Hepatic stellate cell (primary cell): ENCODE measurements at places on chromosomes 11 and 22.

- no peak for DNase-seq
These were observed 4.2 kb downstream of the MRGPRD start for GRCh38 chr11:68976563-68976962.

- no peak for DNase-seq
These were observed 62.9 kb downstream of the RCN1 start for GRCh38 chr11:32153747-32154146.

GRCh38 chr11:46175401-46176002 lies 54.2 kb upstream of the PHF21A start:
- no peak for DNase-seq

DNA sequence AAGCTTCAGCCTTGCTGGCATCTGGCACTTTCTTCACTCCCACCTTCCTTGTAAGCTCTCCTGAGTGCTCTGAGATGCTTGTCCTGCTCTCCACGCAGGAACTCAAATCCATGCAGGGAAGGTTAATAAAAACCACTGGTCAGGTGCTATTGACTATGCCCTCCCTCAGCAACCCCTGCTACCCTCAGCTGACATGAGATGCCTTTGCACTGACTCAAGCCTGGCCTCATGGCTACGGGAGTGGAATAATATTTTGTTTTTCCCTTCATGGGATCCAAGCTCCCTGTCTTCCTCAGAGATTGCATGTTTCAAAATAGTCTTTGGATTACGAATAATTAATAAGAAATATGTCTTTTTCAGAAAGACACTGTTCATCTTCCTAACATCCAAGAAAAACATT lies 31.7 kb upstream of the ABCC8 start:
- peak; percentile 78 for DNase-seq

- DNase-seq: no peak
These were observed 341.6 kb downstream of the MN1 start for GRCh38 chr22:27459999-27460398.

- DNase-seq: no peak
These were observed 10.7 kb downstream of the SDF2L1 start for GRCh38 chr22:21652547-21653545.

DNA sequence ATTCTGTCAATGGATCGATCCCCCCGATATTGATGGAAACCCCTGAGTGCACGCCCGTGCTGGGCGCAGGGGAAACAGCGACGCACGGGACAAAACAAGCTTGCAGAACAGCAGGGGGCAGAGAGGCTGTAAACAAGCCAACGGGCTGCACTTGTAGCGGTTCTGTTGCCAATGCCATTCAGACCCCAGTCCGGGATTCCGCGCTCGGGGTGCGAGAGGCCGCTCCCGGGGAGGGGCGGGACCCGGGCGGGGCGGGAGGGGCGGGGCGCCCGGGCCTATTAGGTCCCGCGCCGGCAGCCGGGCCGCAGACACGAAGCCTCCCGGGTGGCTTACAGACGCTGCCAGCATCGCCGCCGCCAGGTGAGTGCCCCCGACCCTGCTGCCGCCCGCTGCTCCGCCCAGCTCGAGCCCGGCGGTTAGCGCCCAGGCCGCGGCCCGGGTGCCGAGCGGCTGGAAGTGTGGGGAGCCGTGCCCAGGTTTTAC lies at the start of gene BIK:
TSS of gene BIK (plus strand) at position 307 of the 483 bp plus-strand sequence. CDS start 13,273 bp downstream, outside the sequence.
- DNase-seq: no peak

GRCh38 chr11:64845129-64845775 lies 799 bp upstream of the CDC42BPG start:
- no peak for DNase-seq

DNA sequence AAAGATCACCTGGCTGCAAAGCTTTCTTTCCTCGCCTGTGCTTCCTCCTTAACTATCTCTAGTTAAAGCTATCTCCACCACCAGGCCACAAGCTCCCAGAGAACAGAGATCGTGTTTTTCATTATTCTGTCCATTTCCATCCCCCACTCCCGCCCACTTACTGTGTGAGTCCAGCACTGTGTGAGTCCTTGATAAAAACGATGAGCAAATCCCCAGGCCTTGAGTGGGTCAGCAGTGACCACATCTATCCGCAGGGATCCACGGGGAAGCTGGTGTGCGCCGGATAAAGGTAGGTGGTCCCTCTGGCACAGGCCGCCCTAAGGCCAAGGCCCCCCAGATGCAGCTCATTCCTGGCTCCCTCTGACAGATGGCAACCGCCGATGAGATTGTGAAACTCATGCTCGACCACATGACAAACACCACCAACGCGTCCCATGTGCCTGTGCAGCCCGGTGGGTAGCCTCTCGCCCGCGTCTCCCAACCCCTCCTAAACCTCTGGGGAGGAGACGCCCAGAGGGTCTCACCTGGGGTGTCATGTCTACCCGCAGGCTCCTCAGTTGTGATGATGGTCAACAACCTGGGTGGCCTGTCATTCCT lies 9.3 kb downstream of the TKFC start:
- no peak for DNase-seq

DNA sequence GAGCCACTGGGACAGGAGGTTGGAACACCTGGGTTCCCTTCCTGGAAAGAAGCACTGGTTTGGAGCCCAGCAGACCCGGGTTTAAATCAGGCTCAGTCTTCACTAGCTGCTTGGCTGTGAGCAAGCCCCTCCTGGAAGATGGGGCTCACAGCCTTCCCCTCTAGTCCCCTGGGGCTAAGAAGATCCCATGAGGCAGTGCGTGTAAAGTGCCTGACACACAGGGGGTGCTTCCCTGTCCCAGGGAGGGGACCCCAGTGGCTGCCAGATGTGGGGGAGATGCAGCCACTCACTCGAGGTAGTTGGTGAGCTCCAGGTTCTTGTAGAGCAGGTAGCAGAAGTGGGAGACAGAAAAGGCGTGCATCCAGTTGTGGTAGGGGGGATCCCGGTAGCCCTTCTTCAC lies 93.2 kb downstream of the PDE2A start:
- no peak for DNase-seq

GRCh38 chr11:2725368-2726300 lies 25.8 kb upstream of the KCNQ1OT1 start:
- DNase-seq: no peak

DNA sequence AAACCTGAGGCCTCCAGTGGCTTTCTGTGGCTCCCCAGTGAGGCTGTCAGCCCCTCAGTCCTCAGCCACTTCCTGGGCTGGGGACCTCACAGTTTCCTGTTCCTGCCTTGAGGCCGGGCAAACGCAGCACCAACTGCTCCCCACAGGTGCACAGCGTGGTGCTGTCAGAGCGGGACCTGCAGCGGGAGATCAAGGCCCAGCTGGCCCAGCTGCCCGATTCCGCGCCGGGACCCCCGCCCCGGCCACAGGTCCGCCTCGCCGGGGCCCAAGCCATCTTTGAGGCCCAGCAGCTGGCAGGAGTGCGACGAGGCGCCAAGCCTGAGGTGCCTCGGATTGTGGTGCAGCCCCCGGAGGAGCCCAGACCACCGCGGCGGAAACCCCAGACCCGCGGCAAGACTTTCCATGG lies 5.4 kb downstream of the TBC1D10C start:
- DNase-seq: no peak

GRCh38 chr11:22543261-22543660 lies 82.4 kb downstream of the FANCF start:
- DNase-seq: no peak

DNA sequence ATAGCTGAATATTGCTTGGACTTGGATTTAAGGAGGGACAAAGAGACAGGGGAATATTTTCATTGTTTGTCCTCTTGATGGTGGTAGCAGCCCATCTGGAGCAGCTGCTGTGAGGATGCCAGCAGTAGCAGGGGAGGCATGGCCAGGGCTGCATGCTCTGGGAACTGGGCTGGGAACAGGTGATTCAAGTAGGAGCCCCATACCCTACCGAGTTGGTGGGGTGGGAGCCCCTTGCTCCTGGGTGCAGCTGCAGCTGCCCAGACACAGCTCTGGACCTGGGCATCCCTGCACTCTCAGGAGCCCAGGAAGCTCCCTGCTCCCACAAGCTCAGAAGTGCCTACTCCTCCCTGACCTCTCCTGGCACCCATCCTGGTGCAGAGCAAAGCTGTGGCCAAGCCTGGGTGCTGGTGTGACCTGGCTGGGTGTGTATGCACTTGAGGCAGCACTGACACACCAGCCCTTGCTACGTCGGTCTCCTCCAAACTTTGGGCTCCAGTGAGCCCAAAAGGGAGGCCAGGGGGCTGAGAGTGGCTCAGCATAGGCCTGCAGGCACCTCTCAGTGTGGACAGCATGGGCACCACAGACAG lies 341.8 kb upstream of the CCDC179 start:
- DNase-seq: no peak

DNA sequence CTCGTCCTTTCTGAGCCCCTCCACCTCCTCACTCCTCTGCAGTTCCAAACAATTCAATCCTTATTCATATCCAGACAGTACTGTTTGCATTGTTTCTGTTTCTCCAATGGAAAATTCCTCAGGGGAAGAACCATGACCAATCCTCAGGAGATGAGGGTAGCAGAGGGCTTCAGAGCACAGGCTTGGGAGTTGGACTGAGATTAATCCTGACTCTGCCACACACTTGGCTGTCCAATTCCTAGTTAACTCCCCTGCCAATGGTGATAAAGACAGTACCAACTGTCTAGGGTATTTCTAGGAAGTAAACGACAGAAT lies 58.0 kb downstream of the MICAL3 start:
- no peak for DNase-seq

DNA sequence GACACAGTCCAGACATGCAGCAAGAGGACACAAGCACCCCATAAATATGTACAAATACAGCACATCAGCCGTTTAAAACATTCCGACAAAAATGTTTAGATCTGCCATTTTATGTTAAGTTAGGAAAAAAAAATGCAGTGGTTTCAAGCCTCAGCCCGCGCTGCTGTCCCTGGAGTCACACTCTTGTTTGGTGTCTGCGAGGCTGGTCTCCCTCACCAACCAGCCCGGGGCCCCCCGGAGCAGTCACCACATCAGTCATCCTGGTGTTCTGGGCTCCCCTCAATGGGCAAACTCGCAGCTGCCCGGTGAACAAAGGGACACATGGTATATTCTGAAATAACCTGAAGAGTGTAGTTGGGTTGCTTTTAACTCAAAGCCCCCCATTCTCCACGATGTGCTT lies 1022.2 kb downstream of the BRD1 start:
- DNase-seq: no peak

DNA sequence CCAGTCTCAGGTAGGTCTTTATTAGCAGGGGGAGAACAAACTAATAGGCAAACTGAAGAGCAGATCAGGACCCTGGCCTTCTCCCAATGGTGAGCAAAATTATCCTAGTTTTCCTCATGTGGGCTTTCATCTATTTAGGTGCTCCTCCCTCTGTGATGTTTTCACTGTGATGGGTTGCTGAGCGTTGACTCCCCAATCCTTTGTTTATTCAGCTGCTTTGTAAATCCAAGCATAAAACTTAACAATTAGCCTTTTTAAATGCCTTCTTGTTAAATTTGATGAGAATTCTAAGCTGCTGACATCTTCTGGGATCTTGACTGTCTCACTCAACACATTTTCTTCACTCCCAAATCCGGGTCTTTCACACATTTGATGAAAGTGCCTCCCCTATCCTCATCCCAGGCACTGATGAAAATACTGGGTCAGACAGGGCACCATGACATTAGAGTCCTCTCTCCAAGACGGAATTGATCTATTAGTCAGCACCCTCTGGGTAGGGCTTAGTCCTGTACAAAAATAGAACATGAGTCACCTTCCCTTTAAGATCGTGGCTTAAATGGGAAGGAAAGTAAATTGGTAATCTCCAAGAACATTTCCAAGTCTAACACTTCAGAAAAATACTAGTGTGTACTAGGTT lies 199.3 kb upstream of the ISX start:
- no peak for DNase-seq

GRCh38 chr22:49062802-49063544 lies 764.7 kb downstream of the BRD1 start:
- no peak for DNase-seq

GRCh38 chr11:128595221-128595620 lies 7.9 kb upstream of the ETS1 start:
- no peak for DNase-seq
